Urothelium cell line (cell line): ENCODE measurements at places on chromosomes 3 and 15.

GRCh38 chr3:79297245-79297960 is 470.4 kb downstream of the ROBO1 start:
- peak; percentile 27 for DNase-seq

DNA sequence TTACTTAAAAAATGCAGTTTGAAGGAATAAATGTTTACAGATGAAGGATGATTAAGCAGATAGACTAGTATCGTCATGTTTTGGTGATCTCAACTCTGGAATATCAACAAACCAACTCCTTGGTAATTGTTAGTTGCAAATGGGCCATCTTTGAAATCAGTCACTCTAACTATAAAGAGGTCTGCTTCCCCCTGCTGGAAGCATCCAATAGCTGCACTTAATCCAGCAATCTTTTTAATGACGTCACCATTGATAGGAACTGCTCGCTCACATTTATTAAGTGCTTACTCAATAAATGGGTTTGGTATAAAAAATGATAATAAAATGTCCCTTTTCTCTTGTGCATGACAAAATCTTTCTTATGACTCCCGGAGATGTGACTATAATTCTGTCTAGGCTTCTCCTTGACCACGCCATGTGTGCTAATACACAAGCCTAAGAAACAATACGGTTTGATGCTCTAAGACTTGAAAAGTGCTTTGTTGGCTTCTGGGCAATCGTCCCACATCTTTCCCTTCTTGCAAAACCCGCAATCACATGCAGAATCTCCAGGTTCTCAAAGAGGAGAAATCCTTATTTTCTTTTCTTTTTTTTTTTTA is 227.6 kb upstream of the POU1F1 start:
- DNase-seq = peak; percentile 54

DNA sequence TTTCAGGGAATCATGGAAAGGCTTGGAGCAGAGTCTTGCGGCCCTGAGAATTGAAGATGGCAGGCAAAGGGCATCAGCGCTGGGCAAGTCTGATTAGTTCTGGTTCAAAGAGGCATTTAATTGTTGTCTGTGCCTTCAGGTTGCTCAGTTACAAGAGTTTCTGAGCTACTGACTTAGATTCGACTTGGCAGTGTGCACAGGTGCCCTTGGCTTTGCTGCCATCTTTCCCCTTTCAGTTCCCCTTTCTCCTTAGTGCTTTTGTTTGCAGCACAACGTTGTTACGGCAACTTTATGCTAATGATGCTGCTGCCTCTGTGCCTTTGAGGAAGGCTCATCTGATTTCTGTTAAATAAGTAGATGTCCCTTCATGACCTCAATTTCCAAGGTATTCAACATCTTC is 12.5 kb downstream of the P2RY14 start:
- no peak for DNase-seq

DNA sequence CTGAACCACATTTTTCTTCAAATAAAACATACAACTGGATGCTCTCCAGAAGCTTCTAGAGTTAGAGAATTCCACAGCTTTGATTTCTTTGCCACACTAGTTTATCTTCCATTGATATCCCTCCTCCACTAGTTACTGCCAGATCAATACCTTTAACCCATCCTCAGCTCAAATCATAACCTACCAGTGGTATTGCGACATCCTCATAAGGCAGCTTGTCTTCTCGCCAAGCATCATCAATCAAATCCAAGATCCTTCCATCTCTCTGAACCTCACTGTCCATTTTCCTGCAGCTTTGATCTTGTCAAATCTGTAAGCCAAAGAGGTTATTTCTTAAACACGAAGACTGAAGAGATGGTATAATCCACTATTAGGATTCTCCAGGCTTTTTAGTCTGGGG is 3.2 kb downstream of the ANAPC13 start:
- no peak for DNase-seq

- no peak for DNase-seq
These were observed 2.7 kb upstream of the PARP16 start for GRCh38 chr15:65289261-65289854.

DNA sequence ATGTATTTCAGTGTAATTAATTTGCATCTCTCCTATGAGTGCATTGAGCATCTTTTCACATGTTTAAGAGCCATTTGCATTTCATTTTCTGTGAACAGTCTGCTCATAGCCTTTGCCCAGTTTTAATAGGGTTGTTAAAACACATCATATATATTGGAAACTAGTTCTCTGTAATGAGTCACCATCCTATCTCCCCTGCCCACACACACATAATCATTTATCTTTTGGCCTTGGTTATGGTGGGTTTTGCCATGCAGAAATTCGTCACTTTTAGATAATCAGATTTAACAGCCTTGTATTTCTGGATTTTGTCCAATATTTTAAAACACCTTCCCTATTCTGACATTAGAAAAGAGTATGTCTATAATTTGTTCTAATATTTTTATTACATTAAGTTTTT is 11.9 kb upstream of the CHRM5 start:
- DNase-seq = no peak

DNA sequence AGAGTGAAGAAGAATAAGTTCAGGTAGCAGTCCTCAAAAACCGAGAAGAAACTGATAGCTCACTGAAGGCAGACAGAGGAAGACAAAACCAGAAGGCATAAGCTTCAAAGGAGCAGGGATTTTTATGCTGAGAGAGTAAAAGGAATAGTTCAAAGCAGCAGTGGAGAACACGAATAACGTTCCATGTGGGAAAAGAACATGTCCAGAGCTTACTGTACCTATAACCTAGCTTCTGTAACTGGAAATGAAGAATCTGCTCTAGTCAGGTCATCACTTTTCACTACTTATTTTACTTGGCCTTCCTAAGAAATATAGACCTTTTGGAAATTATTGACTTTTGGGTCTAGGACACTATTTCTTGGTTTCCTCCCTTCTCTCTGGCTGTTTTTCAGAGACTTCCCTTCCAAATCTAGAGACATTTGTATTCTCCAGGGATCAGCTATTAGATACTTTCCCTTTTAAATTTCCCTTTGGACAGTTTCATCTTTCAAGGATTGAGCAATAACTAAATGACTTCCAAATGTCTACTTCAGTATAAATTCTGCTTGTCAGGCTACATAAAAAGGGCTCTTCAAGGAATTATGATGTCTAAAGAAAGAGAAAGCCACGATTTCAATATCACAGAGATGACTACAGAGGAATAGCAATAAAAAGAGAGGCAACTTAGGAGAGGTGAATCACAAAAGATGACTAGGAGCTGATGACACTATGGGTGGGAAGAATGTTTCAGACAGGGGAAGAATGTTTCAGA is 46.7 kb downstream of the UBE3A start:
- DNase-seq = no peak

GRCh38 chr3:99586701-99587100 is 51.7 kb upstream of the COL8A1 start:
- no peak for DNase-seq

DNA sequence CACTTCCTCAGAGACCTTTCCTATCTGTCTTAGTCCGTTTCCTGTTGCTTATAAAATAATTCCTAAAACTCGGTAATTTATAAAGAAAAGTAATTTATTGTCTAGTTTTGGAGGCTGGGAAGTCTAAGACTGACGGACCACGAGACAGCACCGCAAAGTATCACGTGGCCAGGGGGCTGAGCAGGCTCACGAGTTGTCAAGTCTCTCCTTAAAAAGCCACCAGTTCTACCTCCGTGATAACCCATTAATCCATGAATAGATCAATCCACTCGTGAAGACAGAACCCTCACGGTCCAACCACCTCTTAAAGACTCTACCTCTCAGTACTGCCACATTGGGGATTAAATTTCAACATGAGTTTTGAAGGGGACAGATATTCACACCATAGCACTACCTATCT is 821 bp downstream of the LINS1 start:
- no peak for DNase-seq

GRCh38 chr3:108218811-108219210 is 3.4 kb downstream of the IFT57 start:
- DNase-seq = no peak

GRCh38 chr15:69319384-69320375 is 21.0 kb downstream of the PAQR5 start:
- DNase-seq = no peak

GRCh38 chr3:197023241-197023997 is 6.2 kb downstream of the MELTF start:
- no peak for DNase-seq

- DNase-seq = no peak
These were observed 5.4 kb upstream of the P4HTM start for GRCh38 chr3:48984663-48985062.

GRCh38 chr3:169002689-169003088 is 660.8 kb downstream of the MECOM start:
- no peak for DNase-seq

GRCh38 chr3:24533561-24534193 is 39.0 kb upstream of the THRB start:
- DNase-seq = no peak

DNA sequence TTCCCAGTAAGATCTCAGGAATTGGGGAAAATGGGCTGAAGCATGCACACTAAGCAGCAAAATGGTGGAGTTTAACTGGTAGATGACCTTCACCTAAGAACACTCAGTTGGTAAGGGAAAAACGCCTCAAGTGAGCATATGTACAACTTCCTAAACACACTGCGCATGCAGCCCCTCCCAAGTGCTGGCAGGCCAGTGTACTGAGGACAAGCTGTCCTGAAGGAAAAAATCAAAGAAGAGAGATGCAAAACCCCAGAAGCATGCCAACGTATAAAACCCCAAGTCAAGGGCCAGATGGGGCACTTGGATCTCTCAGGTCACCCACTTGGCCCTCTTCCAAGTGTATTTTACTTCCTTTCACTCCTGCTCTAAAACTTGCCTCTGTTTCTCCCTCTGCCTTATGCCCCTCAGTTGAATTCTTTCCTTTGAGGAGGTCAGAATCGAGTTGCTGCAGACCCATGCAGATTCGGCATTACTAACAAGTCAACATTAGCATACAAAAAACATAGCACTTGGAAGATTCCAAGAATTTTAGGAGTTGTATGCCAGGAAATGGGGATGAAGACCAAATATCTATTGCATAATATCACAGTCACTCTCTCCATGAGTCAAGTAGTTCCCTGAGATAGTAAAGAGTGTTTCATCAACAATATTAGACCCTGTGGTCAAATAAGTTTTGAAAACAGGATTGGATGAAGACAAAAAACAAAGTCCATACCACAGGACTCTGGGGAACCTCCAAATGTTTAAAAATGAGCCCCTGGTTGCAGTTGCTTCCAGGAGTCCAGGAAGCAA is 10.8 kb upstream of the FYCO1 start:
- no peak for DNase-seq

GRCh38 chr15:80487839-80488390 is 83.7 kb downstream of the ARNT2 start:
- DNase-seq = no peak

- DNase-seq = no peak
These were observed 19.6 kb downstream of the DUOX2 start for GRCh38 chr15:45094358-45094730.

GRCh38 chr3:71166339-71167240 is 416.9 kb downstream of the FOXP1 start:
- DNase-seq = no peak

- DNase-seq = no peak
These were observed 42.9 kb downstream of the SEMA5B start for GRCh38 chr3:122984650-122985049.

DNA sequence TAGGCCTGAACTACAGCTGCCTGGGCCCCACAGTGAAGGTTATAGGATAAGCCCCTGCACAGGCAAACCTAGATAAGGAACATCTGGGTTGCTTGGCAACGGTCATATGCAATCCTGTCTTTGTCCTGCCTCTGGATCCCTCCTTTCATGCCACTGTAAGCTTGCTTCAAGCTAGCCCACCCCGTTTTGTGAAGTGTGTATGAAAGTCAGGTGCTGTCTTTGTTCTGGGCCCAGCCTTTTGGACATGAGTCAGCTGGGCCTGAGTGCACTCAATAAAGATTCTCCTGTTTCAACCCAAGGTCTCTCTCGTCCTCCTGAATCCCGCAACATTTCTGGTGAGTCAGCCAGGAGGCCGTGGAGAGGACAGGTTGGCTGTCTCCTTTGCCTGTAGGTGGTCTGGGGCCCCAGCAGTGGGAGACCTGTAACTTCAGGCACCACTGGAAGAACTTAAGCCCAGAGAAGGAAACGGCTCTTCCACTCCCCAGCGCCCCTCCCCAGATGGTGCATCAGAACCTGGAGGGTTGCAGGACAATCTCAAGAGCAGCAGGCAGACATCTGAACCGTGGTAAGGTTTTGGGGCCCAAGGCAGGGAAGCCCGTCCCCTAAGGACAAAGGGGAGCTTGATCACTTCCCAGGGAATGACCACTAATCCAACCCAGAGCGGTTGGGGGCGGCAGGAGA is 8.3 kb upstream of the SLC9C1 start:
- no peak for DNase-seq

DNA sequence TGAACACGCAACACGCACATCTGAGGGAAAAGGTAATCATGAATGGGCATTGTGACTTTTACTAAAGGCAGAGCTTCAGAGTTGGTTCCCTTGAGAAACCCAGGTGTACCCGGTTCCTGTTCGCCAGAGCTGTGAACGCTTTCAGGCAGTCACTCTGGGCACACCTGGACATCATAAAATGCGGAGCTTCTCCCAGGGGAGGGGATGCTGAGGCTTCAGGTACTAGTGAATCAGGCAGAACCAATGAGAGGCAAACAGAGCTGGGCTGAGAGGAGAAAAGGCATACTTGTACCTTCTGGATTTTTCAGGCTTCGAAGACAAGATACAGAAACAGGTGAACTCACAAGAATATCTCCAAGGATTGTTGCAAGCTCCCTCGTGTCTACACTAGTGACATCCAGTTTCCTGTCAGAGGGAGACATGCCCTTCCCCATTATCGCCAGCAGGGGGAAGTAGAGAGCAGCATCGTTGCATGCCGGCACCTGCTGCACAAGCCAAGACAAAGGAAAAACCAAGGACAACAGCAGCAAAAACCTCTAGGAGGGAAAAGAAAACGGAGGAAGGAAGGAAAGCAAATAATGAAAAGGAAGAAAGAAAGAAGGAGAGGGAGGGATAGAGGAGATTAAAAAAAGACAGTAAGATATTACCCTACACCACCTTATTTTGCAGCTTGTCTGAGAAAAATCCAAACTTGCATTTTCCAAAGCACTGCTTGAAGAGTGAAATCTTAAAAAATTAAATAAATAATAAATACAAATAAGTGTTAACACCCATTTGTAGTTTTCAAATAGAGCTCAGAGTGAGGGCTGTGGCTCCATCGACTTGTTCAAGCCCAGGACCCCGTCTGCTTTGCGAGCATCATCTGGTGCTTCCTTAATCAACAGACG is 2.0 kb downstream of the AHSG start:
- DNase-seq = peak; percentile 86

GRCh38 chr15:40115670-40116093 is 7.0 kb upstream of the BMF start:
- peak; percentile 65 for DNase-seq

- DNase-seq = peak; percentile 53
These were observed 2.8 kb downstream of the FURIN start for GRCh38 chr15:90871139-90871715.

- no peak for DNase-seq
These were observed 196.4 kb downstream of the UACA start for GRCh38 chr15:70566989-70567388.

GRCh38 chr3:184345317-184346144 is 8.1 kb downstream of the FAM131A start:
- peak; percentile 75 for DNase-seq
